COR-L47 (cell line): ENCODE measurements at places on chromosomes 12 and 14.

DNA sequence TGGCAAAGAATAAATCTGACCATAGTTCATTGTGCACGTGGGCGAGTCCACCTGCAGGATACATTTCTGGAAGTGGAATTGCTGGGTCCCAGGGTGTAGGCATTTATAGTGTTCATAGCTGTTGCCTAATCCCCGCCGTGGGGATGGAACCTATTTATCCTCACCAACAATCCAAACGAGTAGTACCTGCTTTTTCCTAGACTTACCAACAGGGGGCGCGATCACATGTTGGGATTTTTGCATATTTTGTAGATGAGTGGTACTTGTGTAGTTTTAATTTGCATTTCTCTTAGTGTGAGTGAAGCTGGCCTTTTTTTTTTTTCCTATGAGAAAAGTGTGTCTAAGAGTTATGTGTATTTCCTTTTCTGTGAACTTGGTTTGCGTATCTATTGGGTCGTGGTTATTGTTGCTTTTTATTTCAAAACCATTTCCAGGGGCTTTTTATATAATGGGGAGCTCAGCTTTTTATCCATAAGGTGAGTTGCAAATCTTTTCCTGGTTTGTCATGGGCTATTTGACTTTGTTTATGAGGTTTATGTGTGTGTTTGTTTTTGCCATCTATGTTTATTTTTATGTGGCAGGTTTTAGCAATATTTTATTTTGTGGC, 67.2 kb downstream of the CCDC92 start:
- peak; percentile 8 for DNase-seq

GRCh38 chr12:74722709-74723108, 185.1 kb downstream of the ATXN7L3B start:
- no peak for DNase-seq

GRCh38 chr12:119178544-119179334, at the start of gene HSPB8:
Gene HSPB8 (plus strand): TSS chr12:119178931. CDS start chr12:119179313, 382 bp downstream.
- no peak for DNase-seq

DNA sequence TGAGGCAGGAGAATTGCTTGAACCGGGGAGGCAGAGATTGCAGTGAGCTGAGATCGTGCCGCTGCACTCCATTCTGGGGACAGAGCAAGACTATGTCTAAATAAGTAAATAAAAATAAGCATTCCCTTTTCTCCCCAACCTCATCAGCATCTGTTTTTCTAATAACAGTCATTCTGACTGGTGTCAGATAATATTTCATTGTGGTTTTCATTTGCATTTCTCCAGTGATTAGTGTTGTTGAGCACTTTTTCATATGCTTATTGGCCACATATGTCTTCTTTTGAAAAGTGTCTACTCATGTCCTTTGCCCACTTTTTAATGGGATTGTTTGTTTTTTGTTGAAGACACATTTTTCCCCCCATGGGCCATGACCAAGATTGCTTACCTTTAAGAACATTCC, 243.2 kb downstream of the ADAMTS20 start:
- DNase-seq = no peak

GRCh38 chr12:127108360-127109215, 1158.4 kb upstream of the TMEM132C start:
- DNase-seq = peak; percentile 31

DNA sequence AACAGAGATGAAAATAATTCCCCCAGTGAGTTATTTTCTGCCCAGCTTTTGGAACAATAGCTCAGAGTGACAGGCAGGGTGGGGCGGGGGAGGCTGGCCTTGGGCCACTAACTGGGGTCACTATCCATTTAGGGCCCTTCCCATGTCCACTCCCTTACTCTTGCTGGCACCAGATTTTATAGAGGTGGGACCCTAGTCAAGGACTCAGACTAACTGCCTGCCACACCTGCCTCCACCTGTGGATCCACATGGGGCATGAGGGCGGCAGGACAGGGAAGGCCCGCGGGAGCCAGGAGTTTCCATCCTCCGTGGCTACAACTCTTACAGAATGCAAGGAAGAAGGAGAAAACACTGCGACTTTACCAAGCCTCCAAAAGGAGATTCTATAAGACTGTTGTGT, 10.1 kb downstream of the VDR start:
- no peak for DNase-seq

- DNase-seq = no peak
Observed at GRCh38 chr12:99284161-99284560, 363.4 kb upstream of the GARIN6 start.

- DNase-seq = no peak
Observed at GRCh38 chr14:103698380-103699260, 16.6 kb downstream of the XRCC3 start.

DNA sequence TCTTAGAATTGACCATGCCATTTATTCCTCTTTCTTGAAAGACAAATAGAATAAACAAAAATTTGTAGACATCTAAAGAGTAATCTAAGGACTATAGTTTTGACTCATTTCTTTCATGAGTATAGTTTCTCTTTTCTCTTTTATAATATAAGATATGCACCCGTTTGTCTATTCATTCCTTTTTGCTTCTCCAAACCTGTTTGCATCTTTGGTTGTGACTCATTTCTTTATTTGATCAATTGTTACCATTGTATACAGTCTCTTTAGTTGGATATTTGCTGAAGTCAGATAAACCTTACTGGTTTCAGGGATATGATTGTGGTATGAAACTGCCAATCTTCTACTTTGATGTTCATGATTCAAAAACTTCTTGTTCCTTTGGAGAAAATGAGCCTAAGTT, 268.7 kb downstream of the FBXL14 start:
- DNase-seq = no peak

- DNase-seq = no peak
Observed at GRCh38 chr12:85310456-85311076, 30.5 kb downstream of the ALX1 start.

DNA sequence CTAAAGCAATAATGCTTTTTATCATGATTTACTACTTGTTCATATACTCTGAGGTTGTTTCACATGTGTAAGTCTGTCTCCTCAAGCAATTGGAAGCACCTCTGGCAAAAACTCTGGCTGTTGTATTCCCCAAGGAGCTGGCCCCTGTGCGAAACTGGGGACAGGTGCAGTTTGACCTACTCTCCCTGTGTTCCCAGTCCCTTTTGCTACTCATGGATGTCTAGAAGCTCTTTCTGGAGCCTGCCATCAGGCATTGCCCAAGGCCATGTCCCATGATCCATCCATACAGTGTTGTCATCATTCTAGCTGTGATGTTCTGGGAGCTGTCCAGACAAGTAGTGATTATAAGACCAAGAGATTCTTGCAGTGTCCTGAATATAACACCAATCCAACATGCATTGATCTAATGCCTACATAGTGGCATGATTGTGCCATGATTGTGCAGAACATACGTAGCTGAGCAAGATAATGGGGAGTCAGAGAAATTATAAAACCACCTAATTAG, 14.9 kb downstream of the AKAP6 start:
- no peak for DNase-seq

DNA sequence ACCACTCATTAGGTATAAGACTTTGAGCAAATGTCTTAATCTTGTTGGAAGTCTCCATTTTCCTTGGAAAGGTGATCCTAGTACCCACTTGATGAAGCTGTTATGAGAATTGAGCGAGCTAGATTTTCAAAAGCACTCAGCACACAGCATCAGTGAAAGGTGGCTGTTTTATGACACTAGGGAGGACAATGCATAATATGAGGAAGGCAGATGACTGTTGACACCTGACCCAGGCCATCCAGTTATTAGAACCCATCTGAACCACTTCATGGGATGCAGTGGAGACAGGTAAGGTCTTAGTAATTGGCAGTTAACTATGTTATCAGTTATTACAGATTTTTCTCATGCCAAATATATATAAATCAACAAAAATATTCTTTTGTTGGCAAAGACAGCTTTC, 369.9 kb upstream of the PDE3A start:
- DNase-seq = no peak

DNA sequence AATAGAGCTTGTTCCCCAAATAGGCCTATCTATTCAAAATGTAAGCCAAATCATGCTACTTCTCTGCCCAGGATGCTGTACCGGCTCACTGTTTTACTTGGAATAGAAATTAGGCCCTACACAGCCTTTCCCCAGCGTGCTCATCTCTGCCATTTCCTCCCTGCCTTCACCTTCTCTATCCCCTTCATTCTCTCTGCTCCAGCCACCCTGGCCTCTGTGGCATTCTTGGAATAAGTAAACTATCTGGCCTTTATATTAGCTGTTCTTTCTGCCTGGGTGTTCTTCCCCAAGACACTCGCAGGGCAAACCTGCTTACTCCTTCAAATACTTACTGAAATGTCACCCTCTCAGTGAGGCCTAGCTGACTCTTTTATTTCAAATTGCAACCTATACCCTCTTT, 30.9 kb upstream of the DYRK2 start:
- DNase-seq = no peak
